ENCODE measurements at places on chromosomes 5 and 9. TPM values are rescaled to one million over a fixed set of nuclear protein-coding genes. Genes with fewer than 3 reads are reported as not detected.

The ZNF462 gene
- total RNA-seq: 8.0 TPM

The SIMC1 gene
- 4.5 TPM for total RNA-seq

The ECM2 gene
- 0.84 TPM for total RNA-seq

The PRLR gene
- total RNA-seq: not detected

The CTXN3 gene
- not detected for total RNA-seq

The SLC22A5 gene
- total RNA-seq: 6.3 TPM

The OMD gene
- not detected for total RNA-seq

The FOXI1 gene
- total RNA-seq: not detected

The OR2S2 gene
- total RNA-seq: not detected

The HAVCR1 gene
- not detected for total RNA-seq

The TSLP gene
- 0.78 TPM for total RNA-seq

The GEMIN5 gene
- total RNA-seq: 19.5 TPM

The RASGEF1C gene
- total RNA-seq: not detected

The CCDC152 gene
- total RNA-seq: 5.3 TPM

The SPAAR gene
- total RNA-seq: not detected

The PCDHB15 gene
- 0.04 TPM for total RNA-seq

The PCDH12 gene
- total RNA-seq: 0.04 TPM

The SLC28A3 gene
- total RNA-seq: 0.08 TPM

The WHRN gene
- 3.7 TPM for total RNA-seq

The IFNK gene
- total RNA-seq: 4.3 TPM

The BTNL3 gene
- total RNA-seq: not detected

The COL5A1 gene
- 10.9 TPM for total RNA-seq

The ANKRA2 gene
- total RNA-seq: 10.8 TPM

The TMEFF1 gene
- 0.62 TPM for total RNA-seq

The SLC27A6 gene
- 1.5 TPM for total RNA-seq

The GAPT gene
- total RNA-seq: not detected

The TMEM174 gene
- total RNA-seq: not detected

The KLF9 gene
- 5.5 TPM for total RNA-seq

The PPP1R2B gene
- total RNA-seq: not detected

The SLC45A2 gene
- not detected for total RNA-seq

The INSL4 gene
- total RNA-seq: not detected

The CLTA gene
- 302 TPM for total RNA-seq

The FCN2 gene
- not detected for total RNA-seq

The TYRP1 gene
- total RNA-seq: not detected

The TRPM3 gene
- not detected for total RNA-seq

The CCL28 gene
- 1.7 TPM for total RNA-seq

The JAKMIP2 gene
- total RNA-seq: 0.19 TPM

The TCF7 gene
- 2.2 TPM for total RNA-seq

The NUTM2G gene
- not detected for total RNA-seq

The PRUNE2 gene
- total RNA-seq: 0.19 TPM

The PCDHGB3 gene
- 0.31 TPM for total RNA-seq

The PCDHGB6 gene
- total RNA-seq: 0.61 TPM

The ARSK gene
- total RNA-seq: 4.7 TPM

The SPATA31A3 gene
- not detected for total RNA-seq

The DCTN3 gene
- 150 TPM for total RNA-seq

The KDM4C gene
- total RNA-seq: 7.4 TPM

The PCDHAC1 gene
- total RNA-seq: 0.16 TPM
